ENCODE measurements at places on chromosomes 7 and 10. TPM values are rescaled to one million over a fixed set of nuclear protein-coding genes. Genes with fewer than 3 reads are reported as not detected.

Gene GJD4
- not detected for total RNA-seq

Gene ADRB1
- total RNA-seq = 2.4 TPM

Gene CUBN
- total RNA-seq = 0.67 TPM

Gene CPXM2
- total RNA-seq = not detected

Gene DEPP1
- total RNA-seq = 0.89 TPM

Gene SLF2
- total RNA-seq = 24.9 TPM

DNA sequence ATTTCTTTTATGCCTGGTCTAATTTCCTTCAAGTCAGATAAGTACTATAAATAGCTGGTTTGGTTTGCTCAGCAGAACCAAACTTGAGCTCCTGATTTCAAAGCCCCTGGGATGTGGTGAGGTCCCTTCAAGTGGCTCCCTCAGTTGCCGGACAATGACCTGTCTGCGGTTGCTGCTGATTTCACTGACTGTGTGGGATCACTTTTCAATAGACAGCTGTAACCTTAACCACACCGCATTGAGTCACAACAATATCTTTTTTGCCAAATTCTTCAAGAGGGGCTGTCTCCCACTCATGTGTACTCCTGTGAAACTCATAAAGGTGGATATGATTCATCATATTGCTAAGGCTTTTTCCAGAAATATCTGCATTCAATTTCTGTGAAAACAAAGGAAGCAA, 23.1 kb upstream of the ITGA8 start:
- no peak for DNase-seq

GRCh38 chr10:104040862-104041789, 44.6 kb downstream of the COL17A1 start:
- no peak for DNase-seq

- no peak for DNase-seq
Observed at GRCh38 chr10:87684001-87684638, 24.4 kb downstream of the PAPSS2 start.

- no peak for DNase-seq
Observed at GRCh38 chr7:154879629-154880028, 123.3 kb downstream of the PAXIP1 start.

- no peak for DNase-seq
Observed at GRCh38 chr7:106901828-106902441, 36.9 kb downstream of the PIK3CG start.

- DNase-seq = no peak
Observed at GRCh38 chr10:20417791-20418190, 479.3 kb downstream of the NEBL start.

DNA sequence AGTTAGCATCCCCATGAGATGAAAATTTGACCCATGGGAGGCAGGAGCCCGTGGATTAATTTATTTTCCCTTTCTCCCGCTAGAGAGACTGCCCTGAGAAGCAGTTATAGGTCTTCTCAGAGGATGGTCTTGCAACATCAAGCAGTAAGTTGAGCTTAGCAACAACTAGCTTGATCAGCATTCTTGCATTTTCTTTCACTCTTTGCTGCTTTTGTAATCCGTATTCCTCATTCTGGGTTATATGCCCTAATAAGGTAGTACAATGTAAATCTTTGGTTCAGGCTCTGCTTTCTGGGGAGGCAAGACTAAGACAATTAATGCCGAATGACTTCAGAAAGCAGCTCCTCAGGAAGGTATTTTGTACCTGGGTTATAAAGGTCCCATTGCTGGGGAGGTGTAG, 146.8 kb downstream of the FZD1 start:
- no peak for DNase-seq

DNA sequence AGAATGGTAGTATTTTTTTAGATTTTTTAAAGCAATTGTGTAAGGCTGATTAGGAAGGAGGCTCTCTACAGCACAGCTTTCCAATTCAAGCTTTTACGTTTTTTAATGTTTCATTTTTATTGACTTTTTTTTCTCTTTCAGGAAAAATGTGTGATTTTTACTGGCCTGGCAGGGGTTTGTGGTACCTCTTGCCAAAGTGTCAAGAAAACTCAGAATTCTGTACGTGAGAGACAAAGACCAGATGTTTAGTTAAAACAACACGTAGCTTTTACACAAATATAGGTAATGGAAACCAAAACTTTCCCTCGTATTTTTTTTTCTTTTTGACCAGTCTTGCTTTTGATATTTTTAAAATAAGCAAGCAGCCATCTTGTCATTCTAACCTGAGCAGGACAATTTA, 6.0 kb upstream of the NPVF start:
- no peak for DNase-seq

GRCh38 chr10:34113504-34114225, 701.4 kb downstream of the PARD3 start:
- no peak for DNase-seq
